ENCODE measurements at places on chromosomes 4 and X.

- no peak for DNase-seq
Measured at GRCh38 chr4:124952601-124953000, 240.1 kb upstream of the ANKRD50 start.

GRCh38 chr4:14888790-14889572 is 113.3 kb upstream of the CPEB2 start:
- no peak for DNase-seq

- no peak for DNase-seq
Measured at GRCh38 chrX:22541926-22542325, 269.2 kb downstream of the CBLL2 start.

DNA sequence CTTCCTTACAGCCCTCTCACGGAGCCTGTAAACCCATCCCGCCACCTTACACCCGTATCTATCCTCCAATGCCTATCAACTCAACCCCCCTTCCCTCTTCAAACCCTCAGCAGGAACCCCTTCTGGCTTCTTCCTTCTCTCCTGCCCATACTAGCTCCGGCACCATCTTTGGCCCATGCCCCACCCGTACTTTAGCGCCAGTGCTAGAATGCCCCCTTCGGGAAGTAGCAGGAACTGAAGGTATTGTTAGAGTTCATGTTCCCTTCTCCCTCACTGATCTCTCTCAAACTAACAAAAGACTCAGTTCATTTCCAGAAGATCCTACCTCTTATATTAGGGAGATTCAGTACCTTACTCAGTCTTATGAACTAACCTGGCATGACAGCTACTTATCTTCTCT is 2.7 kb upstream of the UGT2B15 start:
- DNase-seq: no peak

DNA sequence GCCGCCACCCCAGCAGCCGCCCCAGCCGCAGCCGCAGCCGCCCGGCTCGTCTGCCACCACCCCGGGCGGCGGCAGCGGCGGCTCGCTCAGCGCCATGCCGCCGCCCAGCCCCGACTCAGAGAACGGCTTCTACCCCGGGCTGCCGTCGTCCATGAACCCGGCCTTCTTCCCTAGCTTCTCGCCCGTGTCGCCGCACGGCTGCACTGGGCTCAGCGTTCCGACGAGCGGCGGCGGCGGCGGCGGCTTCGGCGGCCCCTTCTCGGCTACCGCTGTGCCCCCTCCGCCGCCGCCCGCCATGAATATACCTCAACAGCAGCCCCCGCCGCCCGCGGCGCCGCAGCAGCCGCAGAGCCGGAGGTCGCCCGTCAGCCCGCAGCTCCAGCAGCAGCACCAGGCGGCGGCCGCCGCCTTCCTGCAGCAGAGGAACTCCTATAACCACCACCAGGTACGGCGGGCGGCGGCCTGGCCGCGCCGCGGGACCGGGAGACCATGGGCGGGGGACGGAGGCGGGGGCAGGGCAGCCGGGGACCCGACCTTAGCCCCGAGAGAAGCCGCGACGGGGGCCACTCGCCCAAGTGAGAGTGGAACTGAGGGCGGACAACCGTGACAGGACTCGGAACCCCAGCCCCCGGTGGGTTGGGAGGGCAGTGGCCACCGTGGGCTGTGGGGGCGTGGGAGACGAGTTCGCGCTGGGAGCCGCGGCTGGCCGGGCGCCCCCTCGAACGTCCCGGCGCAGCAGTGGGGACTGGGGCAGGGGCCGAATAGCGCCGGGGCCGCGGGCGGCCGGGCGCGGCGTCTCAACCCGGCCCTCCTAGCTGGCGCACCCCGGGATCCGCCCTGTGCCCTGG is 1.8 kb downstream of the CPEB2 start:
- DNase-seq: no peak

DNA sequence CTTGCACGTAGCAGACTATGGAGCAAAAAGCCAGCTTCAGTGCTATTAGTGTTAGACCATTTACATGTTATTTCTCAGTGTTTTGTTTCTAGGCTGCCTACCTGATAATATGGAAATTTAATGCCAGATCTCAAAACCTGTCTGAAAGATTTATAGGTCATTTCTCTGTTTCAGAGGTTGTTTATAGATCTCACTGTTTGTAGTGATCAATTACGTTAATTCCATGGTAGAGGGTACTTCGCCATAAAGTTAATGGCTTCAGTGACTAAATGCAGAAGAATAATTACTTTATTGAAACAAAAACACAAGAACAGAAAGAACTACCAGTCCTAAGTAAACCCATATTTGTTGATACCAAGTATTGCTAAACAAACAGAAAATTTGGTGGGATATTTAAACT is 420.8 kb downstream of the ARHGAP24 start:
- DNase-seq: no peak

DNA sequence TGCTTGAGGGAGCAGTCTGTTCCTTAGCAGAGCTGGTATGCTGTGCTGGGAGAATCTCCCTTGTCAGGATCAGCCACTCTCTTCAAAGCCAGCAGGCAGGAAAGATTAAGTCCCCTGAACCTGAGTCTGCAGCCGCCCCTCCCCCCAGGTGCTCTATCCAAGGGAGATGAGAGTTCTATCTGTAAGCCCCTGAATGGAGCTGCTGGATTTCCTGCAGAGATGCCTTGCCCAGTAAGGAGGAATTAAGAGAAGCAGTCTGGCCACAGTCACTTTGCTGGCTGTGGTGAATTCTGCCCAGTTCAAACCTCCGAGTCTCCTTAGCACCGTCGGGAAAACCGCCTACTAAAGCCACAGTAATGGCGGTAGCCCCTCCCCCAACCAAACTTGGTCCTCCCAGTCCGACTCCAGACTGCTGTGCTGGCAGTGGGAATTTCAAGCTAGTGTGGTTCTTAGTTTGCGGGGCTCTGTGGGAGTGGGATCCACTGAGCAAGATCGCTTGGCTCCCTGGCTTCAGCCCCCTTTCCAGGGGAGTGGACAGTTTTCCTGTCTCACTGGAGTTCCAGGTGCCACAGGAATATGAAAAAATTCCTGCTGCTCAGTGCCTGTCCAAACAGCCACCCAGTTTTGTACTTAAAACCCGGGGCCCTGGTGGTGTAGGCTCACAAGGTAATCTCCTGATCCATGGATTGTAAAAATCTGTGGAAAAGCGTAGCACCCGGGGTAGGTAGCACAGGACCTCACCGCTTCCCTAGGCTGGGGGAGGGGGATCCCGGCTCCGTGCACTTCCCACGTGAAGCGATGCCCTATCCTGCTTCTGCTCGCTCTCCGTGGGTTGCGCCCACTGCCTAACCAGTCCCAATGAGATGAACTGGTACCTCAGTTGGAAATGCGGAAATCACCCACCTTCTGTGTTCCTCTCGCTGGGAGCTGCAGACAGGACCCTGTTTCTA is 38.0 kb downstream of the RAB28 start:
- no peak for DNase-seq

DNA sequence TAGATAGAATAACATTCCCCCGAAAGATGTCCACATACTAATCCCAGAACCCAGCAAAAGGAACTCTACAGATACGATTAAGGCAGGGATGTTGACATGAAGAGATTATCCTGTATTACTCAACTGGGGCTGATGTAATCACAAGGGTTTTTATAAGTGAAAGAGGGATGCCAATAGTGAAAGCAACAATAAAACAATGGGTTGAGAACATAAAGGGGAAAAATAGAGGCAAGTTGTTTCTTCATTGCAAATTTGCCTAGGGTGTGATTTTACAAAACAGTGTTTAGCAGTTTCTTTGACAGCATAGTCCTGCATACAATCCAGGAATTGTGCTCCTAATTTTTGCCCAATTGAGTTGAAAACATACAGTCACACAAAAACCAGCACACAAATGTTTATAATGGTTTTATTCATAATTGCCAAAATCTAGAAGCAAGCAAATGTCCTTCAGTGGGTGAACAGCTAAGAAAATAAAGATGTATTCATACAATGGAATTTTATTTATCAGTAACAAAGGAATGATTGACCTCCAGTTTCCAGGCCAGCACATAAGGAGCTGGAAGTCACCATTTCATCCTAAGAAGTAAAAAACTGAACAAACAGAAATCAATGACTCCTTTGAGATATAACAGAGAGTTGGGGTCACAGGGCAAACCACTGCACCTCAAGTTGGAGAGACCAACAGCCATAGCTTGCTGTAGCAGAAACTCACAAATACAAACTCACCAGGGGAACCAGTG is 107.2 kb downstream of the CENPC start:
- peak; percentile 66 for DNase-seq

DNA sequence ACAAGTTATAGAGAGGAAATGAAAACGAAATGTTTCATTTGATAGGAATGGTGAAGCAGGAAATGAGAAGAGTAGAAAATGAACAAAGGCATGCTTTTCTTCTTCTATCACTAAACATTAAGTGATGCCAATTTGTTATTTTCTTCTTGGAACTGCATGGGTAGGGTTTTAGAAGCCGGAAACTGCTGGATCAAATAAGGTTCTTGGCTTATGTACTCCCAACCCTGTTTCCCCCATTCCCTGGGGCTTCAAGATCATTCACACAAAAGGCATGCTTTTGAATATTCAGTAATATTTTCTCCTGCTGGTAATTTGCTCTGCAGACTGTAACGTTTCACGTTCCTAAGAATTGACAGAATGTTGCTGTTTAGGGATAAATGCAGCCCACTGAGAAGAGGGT is 224.1 kb downstream of the NLGN4X start:
- no peak for DNase-seq

GRCh38 chr4:68299492-68300457 is 50.1 kb downstream of the YTHDC1 start:
- no peak for DNase-seq
